Spleen (tissue), 13 donors: ENCODE measurements at places on chromosomes 1 and 21. TPM values are rescaled to one million over a fixed set of nuclear protein-coding genes. Genes with fewer than 3 reads are reported as not detected.
A peak's percentile ranks its signal among the peaks of the same experiment; 100 is the strongest.

DNA sequence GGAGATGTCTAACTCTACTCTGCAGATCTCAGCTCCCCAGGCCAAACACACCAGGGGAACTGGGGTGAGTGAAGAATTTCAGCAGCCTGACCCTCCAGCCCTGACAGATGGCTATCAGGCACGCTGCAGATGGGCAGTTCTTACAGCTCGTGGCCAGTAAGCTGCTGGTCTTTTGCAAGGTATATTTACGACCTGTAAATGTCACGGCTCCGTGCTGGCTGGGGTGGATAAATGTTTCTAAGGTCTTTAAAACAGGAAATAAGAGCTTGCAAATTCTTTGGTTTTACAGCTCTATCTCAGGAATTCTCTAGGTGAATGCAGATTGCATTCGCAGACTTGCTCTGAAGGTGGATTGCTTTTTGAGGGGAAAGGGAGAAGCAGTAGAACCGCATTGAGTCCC, 10.1 kb downstream of the DOP1B start:
- DNase-seq: no peak
- no peak overlapping the region for H3K4me3 ChIP-seq
- H3K27me3 ChIP-seq: no peaks in the 10 kb centered on the region
- H3K36me3 ChIP-seq: peaks cover 23% of the 10 kb centered on the region
- H3K4me1 ChIP-seq: peaks cover 8% of the 10 kb centered on the region
- H3K27ac ChIP-seq: no peak overlapping the region

DNA sequence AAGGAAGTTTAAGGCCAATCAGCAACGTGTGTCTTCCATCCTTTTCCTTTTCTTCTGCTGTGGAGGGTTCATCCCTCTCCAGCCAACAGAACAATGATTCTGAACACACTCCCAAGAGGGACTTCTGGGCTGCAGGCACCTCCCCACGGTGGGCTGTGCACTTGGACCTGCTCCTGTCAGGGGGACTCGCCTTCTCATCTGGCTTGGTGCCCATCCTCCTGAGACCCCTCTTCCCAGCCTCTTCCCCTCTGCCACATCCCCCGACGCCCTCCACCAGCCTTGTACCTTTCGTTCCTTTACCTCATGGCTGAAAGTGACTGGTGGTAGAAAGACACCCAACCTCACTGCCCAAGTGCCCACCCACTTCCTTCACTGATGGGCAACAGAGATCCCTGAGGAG, 26.0 kb upstream of the SLAMF9 start:
- no peaks in the 10 kb centered on the region for H3K4me1 ChIP-seq
- H3K4me3 ChIP-seq: no peak overlapping the region
- H3K36me3 ChIP-seq: no peaks in the 10 kb centered on the region
- H3K27ac ChIP-seq: no peak overlapping the region
- H3K27me3 ChIP-seq: no peaks in the 10 kb centered on the region

DNA sequence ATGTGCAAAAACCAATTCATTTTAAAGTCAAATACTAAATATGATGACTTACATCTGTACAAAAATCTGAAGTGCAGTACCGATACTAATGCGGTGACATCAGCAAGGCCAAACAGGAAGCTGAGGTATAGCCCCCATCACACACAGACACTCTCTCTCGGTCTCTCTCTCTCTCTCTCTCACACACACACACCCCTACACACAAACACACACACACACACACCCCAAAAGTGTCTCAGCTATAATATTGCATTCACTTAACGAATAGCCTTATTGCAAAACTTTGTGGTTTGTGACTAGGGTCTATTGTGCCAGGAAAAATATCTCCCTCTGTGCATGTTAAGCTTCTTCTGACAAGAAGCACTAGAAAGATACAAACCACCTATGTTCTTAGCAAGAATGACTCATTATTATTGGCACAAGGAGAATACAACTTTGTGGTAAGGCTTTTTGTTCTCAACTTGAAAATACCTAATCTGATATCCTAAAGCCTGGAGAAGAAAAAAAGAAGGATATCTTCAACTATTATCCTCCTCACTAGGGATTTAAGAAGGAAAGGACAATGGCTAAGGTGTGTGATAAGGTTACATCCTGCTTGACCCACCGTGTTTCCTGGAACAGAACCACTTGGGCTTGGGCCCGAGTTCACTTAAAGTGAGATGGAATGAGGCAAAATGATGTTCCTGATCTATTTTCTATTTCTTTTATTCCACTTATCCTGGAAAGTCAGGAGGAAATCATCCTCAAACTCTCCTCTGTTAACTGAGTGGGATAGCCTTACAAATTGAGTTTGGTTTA, 107.1 kb downstream of the NIBAN1 start:
- no peak overlapping the region for H3K4me3 ChIP-seq
- peaks cover 29% of the 10 kb centered on the region for H3K4me1 ChIP-seq
- H3K27me3 ChIP-seq: no peaks in the 10 kb centered on the region

DNA sequence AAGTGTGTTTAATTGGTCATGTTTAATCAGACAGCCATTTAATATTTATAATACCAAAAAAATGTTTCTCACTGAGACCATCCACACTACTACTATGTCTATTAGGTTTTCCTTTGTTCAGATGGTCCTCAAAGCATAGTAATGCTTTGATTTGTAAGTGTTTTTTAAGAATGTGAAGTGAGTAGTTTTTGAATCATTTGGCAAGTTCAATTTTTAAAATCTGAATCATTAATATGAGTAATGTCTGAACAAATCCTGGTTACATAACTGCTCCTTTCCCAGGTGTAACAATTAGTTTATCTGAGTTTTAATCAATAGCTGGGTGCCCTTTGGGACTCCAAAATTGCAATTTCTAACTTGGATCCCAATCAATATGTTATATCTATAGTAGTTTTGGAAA, 23.5 kb upstream of the RPL5 start:
- peaks cover 3% of the 10 kb centered on the region for H3K4me1 ChIP-seq
- no peaks in the 10 kb centered on the region for H3K27me3 ChIP-seq
- H3K36me3 ChIP-seq: no peaks in the 10 kb centered on the region
- H3K4me3 ChIP-seq: no peak overlapping the region
- no peak for DNase-seq
- H3K27ac ChIP-seq: no peak overlapping the region

DNA sequence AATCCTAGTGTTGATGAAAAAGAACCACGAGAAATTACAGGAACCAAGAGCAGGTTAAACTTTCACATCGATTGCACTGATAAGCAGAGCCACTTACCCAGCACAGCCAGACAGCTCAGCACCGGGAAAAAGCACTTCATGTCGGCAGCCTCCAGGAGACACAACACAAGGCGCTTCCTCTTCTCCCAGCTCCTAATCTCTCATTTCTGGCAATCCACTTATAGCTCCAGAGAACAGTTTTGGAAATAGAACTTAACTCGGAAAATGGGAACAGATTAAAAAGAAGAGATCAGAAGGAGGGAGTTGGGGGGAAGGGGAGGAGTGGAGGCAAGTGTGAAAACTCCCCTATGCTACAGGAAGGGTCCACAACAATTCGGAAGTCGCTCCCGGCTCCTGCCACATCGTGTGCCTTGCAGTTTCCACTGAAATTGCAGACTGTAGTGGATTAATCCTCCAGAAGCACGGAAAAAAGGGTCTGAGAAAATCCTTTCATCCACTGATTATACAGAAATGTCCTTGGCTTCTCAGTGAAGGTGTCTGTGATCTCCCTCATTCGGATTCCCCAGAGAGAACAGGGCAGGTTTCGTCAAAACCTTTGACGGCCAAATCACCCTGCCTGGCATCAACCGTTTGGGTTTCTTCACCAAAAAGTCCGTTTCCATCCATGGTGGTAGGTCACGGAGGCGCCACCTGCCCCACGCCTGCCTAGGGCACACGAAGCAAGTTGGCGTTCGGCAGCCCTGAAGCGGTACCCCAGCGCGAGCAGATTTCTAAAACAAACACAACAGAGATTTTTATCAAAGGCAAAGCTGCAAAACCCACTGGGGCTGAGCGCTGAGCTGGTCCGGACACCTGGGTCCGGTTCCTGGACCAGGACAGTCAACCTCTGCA, 1.1 kb downstream of the IGSF3 start:
- H3K4me1 ChIP-seq: peaks cover 17% of the 10 kb centered on the region
- DNase-seq: no peak
- no peak overlapping the region for H3K27ac ChIP-seq
- H3K27me3 ChIP-seq: peaks cover 19% of the 10 kb centered on the region
- peak overlapping the region; percentile 34 for H3K4me3 ChIP-seq
- H3K36me3 ChIP-seq: no peaks in the 10 kb centered on the region

DNA sequence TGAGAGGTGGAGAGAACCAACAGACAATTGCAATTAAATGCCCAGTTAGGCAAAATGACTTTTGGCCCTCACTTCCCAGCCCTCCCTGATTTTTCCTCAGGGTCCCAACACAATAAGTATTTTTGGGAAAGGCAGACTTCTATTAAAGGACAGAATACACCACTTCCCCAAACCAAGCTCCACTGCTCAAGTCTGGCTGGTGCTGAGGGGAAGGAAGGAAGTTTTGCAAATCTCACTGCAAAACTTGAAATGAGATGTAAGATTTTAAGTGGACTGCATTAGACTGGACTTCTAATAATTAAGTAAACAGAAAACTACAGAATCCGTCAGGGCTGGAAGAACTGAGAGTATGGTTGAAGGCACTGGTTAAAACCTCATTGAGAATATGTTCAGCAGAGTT, 32.2 kb upstream of the CD1D start:
- peaks cover 22% of the 10 kb centered on the region for H3K4me1 ChIP-seq
- H3K4me3 ChIP-seq: no peak overlapping the region
- H3K27me3 ChIP-seq: no peaks in the 10 kb centered on the region
- H3K36me3 ChIP-seq: no peaks in the 10 kb centered on the region

DNA sequence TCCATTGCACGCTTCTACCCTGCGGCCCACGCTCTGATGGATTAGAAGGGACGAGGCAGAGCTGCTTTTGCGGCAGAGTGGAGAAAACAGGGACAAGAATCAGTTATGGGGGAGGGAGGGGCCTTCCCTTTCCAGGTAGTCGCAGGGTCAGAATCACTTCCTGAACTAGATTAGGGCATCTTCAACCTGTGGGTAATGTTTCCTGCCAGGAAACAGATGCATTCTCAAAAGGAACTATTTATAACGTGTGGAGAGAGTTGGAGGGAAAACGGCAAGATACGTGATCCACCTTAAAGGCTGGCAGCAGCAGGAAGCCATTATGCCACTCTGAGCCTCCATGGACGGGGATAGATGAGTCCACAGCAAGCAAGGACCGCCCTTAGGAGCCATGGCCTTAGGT, 59.9 kb upstream of the CNTN2 start:
- H3K36me3 ChIP-seq: peaks cover 18% of the 10 kb centered on the region
- H3K4me3 ChIP-seq: no peak overlapping the region
- DNase-seq: no peak
- no peaks in the 10 kb centered on the region for H3K27me3 ChIP-seq

GRCh38 chr1:109543988-109544735, 4.3 kb upstream of the GNAI3 start:
- H3K36me3 ChIP-seq: no peaks in the 10 kb centered on the region
- H3K27me3 ChIP-seq: no peaks in the 10 kb centered on the region
- H3K27ac ChIP-seq: no peak overlapping the region
- no peak overlapping the region for H3K4me3 ChIP-seq

DNA sequence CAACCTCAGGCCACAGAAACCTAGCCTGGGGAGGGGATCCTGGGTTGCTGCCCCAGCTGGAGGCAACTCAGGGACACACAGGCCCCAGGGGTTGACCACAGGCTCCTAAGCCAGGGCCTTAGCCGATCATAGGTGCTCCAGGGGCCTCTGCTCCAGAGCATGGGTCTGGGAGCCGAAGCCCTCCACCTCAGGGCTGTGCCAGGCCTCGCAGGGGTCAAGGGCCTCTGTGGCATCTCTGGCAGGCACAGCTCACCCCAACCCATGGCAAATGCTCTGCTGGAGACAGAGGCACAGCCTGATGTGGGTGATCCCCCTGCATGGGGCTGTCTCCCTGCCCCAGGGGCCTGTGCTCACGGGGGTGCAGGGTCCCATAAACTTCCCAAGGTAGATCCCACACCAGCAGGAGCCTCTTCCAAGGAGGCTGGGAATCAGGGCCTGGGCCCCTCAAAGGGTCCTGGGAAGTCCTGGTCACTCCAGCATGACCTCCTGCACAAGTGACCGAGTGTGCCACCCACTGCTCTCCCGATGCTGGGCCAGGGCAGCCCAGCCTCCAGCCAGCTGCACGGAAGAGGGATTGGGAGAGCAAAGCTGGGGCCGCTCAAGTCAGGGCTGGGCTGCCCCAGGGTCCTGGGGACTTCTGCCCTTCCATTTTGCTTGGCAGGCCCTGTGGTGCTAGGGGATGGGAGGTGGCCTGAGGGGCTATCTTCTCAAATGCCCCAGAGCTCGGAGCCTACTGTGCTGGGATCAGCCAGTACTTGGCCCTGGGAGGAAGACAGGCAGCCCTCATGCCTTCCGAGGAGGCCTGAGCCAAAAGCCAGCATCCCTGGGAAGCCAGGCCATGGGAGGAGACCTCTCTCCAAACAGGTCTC, 22.2 kb upstream of the PRSS38 start:
- no peaks in the 10 kb centered on the region for H3K36me3 ChIP-seq
- H3K27me3 ChIP-seq: no peaks in the 10 kb centered on the region
- no peak overlapping the region for H3K4me3 ChIP-seq

DNA sequence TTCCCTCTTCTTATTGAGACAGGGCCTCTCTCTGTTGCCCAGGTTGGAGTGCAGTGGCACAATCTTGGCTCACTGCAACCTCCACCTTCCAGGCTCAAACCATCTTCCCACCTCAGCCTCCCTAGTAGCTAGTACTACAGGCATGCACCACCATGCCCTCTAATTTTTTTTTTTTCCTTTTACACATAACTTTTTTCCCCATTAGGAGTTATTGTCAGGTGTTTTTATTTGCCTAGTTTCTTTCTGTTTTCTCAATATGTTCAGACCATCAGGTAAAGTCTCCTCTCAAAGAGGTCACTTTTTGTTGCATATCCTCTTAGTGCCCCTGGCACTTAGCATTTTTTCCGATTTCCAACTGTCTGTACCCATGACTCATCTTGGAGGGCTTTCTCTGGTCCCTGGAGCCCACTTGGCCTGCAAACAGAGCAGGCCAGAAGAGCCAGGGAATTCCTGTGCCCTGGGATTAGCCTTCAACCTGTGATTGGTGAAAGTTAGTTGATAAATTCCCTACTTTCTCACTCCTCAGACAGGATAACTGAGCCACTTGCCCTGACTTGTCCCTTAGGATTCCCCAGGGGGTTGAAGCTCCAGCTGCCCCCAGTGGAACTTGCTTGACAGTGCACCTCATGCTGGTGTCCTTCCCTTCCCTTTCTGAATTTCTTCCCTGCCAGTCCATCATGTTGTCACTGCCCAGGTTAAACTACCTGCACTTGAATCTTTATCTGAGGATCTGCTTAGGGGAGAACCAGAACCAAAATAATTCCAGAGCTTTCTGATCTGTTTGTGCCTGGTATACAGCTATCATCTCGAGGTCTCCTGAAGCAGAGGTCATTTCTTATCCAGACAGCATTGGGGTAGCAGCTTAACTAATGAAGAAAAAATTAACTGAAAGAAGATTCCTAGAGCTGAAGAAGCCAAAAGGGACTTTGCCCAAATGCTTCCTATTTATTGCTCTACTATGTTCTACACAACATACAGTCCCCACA, 2.4 kb downstream of the NTPCR start:
- H3K4me1 ChIP-seq: peaks cover 27% of the 10 kb centered on the region
- no peak for DNase-seq
- H3K4me3 ChIP-seq: no peak overlapping the region
- H3K27ac ChIP-seq: no peak overlapping the region
- peaks cover 23% of the 10 kb centered on the region for H3K36me3 ChIP-seq

The OR2L3 gene
- polyA plus RNA-seq: not detected

The GPR153 gene
- polyA plus RNA-seq: 2.5 TPM

The LDLRAD2 gene
- 4.3 TPM for polyA plus RNA-seq

The KIF21B gene
- 3.0 TPM for polyA plus RNA-seq

The HFM1 gene
- polyA plus RNA-seq: 0.39 TPM
